Bronchial epithelial cell (primary cell): ENCODE measurements at places on chromosomes 3 and 15. TPM values are rescaled to one million over a fixed set of nuclear protein-coding genes. Genes with fewer than 3 reads are reported as not detected.

The TMEM207 gene
- total RNA-seq = not detected in 2 replicates

The SIDT1 gene
- total RNA-seq = 0.53 and 1.3 TPM in 2 replicates

The MYNN gene
- total RNA-seq = 31.6 TPM in 2 replicates

The ZIC4 gene
- total RNA-seq = not detected in 2 replicates

The UBA7 gene
- total RNA-seq = 0.53 and 0.64 TPM in 2 replicates

The UBP1 gene
- 32.9 and 34.8 TPM in 2 replicates for total RNA-seq

The OIP5 gene
- total RNA-seq = 0.26 and 0.38 TPM in 2 replicates

The AP3S2 gene
- 50.6 and 51.3 TPM in 2 replicates for total RNA-seq

The PYDC2 gene
- total RNA-seq = not detected in 2 replicates
